HFF-Myc (cell line): ENCODE measurements at places on chromosomes 6 and 20.

DNA sequence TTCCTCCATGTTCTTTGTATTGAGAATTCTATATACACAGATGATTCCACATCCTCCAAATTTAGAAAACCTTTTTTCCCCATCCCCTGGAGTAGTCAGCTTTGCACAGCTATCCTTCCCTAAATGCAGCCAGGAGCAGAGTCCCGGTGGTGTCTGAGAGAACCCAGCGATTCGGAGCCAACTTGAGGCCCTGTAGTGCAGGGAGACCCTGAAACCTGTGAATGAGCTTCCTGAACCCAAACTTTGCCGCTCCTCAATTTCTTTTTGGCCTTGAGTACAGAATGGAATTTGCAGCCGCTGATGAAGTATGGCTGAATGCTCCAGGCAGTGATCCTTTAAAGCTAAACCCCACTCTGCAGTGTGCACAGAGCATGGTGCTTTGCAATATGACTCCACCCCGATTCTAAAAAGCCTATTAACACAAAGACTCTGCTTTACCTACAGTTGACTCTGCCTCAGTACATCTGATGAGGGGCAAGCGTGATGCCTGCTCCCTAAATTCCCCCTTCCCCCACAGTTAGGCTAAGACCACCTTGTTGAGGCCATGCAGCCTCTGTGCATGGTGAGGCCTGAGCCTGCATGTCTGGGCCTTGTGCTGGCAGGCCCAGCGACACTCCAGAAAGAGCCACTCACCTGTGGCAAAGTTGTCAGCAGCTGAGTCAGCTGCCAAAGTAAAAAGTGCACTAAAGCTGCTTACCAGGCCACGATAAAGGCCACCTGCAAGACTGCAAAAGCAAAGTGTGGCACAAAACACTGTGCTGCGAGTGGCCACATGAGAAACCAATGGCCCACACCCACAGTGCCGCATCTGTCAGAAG is 82.1 kb downstream of the PLEKHG1 start:
- DNase-seq, result no peak

GRCh38 chr6:27553123-27553904 is 80.4 kb upstream of the ZNF184 start:
- DNase-seq, result peak; percentile 76

- DNase-seq, result no peak
Measured at GRCh38 chr20:58864346-58864745, 11.8 kb downstream of the GNAS start.

DNA sequence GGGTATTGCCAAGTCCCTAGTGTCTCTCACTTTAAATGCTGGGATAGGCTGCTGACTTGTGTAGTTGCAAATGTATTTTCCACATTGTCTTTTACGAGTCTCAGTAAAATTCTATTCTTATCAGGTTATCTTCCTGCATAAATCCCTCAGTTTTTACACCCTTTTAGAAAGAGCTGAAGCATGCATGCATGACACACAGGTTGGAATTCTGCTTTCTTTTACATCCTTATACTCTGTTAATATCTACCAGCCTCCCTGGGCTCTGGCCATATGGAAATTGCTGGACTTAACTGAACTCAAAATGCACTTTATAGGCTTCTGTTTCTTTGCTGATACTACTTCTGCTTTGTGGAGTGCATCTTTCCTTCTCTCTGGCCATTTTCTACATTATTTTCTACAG is 477.4 kb downstream of the FRK start:
- no peak for DNase-seq

DNA sequence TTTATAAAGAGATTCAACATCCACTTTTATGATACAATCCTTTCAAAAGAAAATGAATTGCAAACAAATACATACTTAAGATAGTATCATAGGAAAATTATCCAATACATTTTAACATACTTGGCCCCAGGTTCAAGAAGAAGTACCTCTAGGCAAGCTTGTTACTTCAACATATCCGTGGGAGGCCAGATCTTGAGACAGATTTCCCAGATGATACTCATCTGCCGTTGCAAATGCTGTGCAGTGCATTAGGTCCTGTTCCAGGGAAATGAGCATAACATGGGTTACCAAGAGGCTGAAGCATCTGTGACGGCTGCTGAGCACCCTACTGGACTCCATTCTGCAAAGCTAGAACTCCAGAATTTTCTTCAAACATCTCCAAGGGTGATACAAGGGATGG is 15.6 kb downstream of the RMND1 start:
- DNase-seq, result no peak

- DNase-seq, result no peak
Measured at GRCh38 chr6:38684237-38684636, 18.7 kb downstream of the GLO1 start.

GRCh38 chr6:26322645-26323482 is 42.1 kb upstream of the BTN3A2 start:
- peak; percentile 94 for DNase-seq

DNA sequence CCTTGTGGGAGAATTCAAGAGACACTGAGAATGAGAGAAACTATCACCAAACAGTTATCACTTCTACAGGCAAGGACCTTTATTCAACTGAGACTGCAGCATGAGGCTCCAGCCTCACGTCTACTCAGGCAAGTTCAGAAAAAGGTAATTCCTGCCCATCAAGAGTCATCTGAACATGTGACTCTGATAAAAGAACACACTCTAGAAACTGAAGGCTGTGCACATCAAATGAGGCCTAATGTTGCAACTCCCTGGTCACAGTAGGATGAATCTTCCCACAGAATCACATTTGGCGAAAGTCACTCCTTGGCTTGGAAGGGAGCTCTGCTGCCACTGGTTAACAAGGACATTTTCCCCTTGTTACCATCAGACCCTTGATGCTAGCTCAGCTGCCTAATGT is 71.2 kb upstream of the EMILIN3 start:
- DNase-seq, result no peak
